ENCODE measurements at places on chromosomes 7 and 10.

- DNase-seq, result no peak
These were observed 59.7 kb downstream of the ZNF467 start for GRCh38 chr7:149713731-149714068.

- no peak for DNase-seq
These were observed 153.2 kb downstream of the NRBF2 start for GRCh38 chr10:63286340-63286739.

- no peak for DNase-seq
These were observed 6.9 kb downstream of the COMTD1 start for GRCh38 chr10:75228834-75229233.

GRCh38 chr7:72429316-72429715 is 17.2 kb upstream of the CALN1 start:
- no peak for DNase-seq

- DNase-seq, result no peak
These were observed 629.4 kb upstream of the KCND2 start for GRCh38 chr7:119643558-119643957.

DNA sequence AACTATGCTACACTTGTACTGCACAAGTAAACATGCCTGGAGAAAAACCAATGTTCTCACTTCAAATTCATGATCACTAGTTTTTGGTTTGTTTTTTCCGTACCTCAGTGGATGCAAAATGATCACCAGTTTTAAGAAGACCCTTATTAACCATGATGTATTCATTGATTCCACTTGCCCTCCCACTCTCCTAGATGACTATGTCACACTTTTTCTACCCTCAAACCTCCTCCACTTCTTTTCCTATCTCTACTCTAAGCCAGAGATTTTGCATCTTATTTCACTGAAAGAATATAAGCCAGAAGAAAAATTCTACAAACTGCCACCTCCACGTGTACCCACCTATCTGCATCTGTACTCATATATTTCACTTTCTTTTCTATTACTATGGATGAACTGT is 186.2 kb upstream of the NAMPT start:
- no peak for DNase-seq

- DNase-seq, result no peak
These were observed 18.6 kb upstream of the RELN start for GRCh38 chr7:104008107-104008506.

DNA sequence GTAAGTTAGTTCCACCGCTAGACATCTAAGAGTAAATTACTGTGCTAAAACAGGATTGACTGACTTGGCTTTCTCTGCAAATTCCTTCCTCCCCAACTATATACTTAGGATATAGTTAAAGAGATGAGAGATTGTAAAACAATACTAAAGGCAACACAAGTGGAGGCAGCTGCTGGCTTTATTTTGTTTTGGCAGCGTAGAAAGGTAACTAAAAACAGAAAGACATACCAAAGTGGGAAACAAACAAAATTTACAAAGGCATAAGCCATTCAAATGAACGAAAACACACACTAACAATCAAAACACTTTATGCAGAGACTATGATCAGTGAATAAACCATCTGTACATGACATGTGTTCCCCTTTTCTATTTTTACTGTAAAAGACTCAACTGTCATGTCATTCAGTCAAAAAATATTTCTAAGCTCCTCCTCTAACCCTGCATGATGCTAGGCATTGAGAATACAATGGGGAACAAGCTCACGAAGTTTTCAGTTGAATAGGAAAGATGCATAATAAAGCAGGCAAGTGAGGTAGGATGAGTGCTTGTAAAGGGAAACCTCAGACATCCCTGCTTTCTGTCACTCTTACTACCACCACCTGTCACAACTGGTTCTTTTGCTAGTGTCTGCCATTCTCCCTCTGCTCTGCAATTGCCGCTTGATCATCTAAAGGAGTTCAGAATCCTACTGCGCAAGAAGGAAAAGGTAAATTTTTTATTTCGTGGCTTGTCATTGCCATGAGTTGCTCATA is 64.2 kb upstream of the COL1A2 start:
- DNase-seq, result no peak

GRCh38 chr7:124398937-124399552 is 366.2 kb upstream of the TMEM229A start:
- no peak for DNase-seq

DNA sequence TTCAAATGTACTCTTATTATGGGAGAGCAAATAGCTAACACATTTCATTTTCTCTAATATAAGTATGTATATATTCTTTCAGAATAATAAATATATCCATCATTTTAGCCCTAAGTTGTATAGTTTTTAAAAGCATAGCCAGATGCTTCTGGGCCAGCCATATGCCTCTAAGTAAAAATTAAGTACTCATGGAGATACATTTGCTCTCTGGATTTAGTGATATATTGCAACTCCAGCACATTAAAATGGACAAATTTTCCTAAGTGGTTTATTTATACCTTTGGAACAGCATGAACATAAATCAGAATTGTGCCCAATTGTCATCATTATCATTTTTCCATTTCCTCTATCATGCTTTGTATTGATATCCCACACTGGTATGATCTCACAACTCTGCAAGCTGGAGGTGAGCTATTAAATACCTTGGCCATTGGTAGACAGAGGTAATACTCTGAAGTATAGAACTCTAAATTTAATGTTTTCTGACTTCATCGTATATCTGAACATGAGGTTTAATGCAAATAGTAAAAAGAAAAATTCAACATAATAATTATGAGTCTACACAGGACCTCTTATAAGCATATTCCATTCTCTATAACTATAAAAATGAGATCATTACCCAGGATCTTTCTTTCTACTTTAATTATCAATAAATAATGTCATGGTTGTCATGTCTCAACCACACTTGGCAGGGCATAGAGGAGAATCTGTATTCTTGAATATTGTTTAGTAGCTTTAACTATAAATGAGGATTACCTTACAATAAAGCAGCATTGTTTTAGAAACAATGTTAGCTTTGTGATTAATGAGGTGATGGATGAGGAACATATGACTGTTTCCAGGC is 90.8 kb downstream of the AGMO start:
- no peak for DNase-seq
